ENCODE measurements at places on chromosomes 5 and 9.

DNA sequence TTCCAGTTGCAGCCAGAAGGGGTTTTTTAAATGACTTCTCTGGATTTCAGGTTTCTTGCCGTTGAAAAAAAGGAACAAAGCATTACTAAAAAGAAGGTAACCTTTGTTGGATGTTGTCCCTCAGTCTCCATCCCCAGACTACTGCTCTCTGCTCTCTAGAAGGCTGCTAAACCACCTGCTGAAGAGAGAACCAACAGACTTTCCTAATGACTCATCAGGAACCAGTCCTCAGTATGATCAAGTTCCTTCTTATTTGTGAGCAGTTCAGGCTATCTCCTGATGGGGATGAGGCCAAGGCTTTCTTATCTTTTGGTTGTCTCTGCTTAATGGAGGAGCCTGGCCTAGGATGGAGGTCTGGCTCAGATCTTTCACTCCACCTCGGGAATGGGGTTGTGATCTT, 4.1 kb downstream of the KIF4B start:
- no peak for DNase-seq

DNA sequence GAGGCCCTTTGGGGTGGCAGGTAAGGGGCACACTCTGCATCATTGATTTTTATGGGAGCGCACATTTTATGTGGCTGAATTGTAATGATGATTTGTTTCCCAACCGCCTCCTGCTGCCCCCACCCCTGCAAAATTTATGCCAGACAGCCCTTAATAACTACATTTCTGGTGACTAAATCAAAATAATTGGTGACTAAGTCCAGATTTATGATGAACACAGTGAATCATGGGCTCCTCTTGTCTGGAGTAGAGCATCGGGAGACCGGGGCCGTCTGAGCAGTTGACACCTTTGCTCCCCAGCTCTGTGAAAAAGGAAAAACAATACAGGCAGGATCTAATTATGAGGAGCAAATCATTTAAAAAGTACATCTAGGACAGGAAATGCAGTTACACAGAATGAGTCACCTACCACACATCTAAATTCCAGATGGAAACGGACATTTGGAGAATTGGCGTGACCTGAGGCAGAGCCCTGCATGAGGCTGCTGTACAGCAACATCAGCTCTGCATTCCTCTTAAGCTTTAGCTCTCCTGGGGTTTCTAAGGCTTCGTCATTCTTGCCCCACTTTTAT, 58.9 kb downstream of the DOCK2 start:
- DNase-seq: peak; percentile 74

DNA sequence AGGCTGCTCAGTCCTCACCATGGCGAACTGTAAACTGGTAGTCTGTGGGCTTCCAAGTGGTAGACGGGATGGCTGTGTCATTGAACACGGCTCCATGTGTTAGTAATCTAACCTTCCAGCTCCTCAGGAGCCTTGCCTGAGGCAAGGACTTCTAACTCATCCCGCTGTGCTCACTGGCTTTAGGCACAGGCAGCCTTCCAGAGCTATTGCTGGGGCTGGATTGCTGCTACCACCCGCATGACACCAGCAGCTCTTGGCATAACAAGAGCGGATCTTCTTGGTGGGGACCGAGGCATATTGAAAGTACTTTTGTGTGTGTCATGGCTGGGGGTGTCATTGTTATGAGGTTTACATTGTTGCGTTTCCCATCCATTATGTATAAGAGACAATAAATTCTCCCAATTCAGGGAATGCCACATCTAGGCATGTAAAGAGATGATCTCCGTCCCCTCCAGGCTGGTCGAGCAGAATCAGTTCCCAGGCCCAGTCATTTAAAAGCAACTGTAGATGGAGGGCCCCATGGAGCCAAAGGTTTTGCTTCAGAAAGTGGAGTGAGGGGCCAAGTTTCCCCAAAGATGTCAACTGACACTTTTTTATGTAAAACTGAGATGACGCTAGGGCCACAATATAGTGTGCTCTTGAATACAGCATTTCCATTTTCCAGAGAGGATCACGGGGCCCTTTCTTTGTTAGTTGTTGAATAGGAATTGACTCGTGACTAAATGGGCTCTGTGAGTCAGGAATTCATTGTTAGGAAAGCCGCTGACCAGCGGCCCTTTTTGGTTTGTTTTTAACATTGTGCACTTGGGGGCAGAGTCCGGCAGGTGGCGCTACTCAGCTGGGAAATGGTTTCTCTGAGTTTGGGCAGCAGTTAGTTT, 759.5 kb downstream of the TAF11L14 start:
- DNase-seq: peak; percentile 3

- no peak for DNase-seq
Observed at GRCh38 chr5:134383980-134384697, 12.8 kb downstream of the UBE2B start.

DNA sequence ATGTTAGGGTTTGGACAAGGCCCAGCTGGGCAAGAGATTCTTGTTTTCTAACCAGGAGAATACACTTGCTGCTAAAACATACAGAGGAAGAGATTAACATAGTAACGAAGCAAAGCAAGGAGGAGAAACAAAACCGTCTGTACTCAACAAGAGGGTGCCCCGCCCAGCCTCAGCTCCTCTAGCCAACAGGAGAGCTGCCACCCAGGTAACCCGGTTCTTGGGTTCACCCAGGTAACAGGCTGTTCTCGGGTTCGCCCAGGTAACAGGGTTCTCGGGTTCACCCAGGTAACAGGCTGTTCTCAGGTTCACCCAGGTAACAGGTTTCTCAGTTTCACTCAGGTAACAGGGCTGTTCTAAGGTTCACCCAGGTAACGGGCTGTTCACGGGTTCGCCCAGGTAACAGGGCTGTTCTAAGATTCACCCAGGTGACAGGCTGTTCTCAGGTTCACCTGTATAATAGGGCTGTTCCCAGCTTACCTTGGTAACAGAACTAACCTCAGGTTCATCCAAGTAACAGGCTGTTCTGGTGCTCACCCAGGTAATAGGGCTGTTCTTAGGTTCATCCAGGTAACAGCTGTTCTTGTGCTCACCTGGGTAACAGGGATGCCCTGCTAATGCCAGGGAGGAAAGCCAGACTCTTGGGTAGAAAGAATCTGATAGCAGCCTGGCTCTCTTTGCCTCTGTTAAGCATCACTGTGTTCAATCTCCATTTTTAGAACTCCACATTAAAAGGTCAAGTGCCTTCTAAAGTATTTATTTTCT, 271.6 kb downstream of the SYK start:
- no peak for DNase-seq

DNA sequence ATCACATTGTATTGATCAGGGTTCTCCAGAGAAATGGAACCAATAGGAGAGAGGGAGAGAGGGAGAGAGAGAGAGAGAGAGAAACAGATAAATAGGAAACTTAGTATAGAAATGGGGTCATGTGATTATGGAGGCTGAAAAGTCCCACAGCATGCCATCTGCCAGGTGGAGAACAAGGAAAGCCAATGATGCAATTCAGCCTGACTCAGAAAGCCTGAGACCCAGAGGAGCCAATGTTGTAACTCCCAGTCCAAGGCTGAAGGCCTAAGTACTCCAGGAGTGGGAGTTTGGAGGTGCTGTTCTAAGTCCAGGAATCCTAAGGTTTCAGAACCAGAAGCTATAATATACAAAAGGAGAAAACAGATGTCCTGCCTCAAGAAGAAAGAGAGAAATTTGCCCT, 48.4 kb upstream of the ISOC1 start:
- no peak for DNase-seq

- DNase-seq: no peak
Observed at GRCh38 chr9:129930743-129931142, 95.5 kb downstream of the USP20 start.

GRCh38 chr5:129246088-129246487, 151.5 kb downstream of the ISOC1 start:
- no peak for DNase-seq

GRCh38 chr9:105406369-105406768, 41.5 kb upstream of the FSD1L start:
- no peak for DNase-seq
